Activated CD4-positive, alpha-beta T cell treated with anti-CD3 and anti-CD28 coated beads for 1 hour (primary cell): ENCODE measurements at places on chromosomes 2 and 18.
A peak's percentile ranks its signal among the peaks of the same experiment; 100 is the strongest.

- DNase-seq, result no peak
Observed at GRCh38 chr2:61536180-61536571, 2.0 kb downstream of the XPO1 start.

- no peak for DNase-seq
Observed at GRCh38 chr2:143768991-143769390, 639.8 kb downstream of the ARHGAP15 start.

GRCh38 chr2:60679036-60679780 is 76.9 kb upstream of the PAPOLG start:
- no peak for DNase-seq

DNA sequence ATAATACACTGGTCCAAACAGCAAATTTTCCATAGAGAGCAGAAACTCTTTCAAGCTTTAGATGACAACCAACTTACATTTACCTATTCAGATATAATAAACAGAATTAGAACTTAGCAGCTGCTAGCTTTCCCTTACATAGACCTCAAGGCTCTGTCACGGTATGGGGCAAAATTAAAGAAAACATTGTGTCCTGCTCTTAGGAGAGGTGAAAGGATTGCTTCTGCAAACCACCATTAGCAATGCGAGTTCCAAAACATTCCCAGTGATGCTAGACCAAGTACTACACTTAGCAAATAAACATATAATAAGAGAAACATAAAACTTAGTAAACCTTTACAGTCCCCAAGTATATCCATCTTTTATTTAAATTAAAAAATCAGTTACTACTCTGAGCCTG is 183.3 kb downstream of the CAMKMT start:
- DNase-seq, result no peak

- DNase-seq, result no peak
Observed at GRCh38 chr2:4090668-4091630, 387.6 kb downstream of the DCDC2C start.

DNA sequence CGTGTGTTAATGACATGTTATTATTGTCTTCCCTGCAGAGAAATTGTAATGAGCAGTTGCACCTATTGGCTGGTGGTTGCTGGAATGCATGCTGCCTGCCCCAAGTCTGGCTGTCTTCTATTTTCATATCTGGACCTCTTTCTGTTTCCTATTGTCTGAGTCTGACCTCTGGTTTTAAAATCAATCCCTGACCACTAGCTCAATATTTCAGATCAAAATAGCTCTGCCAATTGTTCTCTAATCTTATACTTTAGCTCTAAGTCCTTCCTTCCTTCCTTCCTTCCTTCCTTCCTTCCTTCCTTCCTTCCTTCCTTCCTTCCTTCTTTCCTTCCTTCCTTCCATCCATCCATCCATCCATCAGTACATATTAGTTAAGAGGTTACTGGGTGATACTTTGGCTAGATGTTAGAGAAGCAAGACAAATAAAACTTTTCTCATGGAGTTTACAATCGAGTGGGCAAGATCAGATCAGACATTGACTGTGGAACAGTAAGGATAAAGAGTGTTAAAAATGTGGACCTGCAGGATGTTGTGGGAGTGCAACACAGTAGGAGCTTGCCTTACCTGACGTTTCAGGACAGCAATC is 417.1 kb downstream of the SOCS6 start:
- DNase-seq, result no peak

DNA sequence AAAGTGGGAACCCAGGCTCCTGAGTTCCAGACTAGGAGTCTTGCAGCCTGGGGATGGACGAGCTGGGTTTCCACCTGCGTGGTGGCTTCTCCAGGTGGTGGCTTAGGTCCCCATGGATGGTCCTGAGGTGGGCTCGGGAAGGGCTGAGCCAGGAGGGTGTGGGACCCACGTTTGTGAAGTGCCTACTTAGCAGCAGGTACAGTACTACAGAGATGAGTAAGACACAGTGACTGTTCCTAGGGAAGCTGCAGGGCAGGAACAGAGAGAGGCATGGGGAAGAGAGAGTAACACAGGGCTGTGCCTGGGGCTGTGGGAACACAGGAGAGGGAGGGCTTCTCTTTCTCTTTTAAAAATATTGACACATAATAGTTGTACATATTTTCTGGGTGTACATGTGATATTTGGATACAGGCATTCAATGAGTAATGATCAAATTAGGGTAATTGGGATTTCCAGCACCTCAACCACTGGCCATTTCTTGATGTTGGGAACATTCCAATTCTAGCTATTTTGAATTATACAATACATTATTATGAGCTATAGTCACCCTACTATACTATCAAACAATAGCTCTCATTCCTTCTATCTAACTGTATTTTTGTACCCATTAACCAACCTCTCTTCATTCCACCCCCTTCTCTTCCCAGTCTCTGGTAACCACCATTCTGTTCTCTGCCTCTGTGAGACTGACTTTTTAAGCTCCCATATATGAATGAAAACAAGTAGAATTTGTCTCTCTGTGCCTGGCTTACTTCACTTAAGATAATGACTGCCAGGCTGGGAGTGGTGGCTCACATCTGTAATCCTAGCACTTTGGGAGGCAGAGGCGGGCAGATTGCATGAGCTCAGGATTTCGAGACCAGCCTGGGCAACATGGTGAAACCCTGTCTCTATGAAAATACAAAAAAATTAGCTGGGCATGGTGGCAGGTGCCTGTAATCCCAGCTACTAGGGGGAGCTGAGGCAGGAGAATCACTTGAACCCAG is 15.0 kb downstream of the TOGARAM2 start:
- DNase-seq, result no peak

- no peak for DNase-seq
Observed at GRCh38 chr2:62473246-62473827, 32.7 kb downstream of the TMEM17 start.

GRCh38 chr2:42238644-42239288 is 69.6 kb downstream of the EML4 start:
- peak; percentile 21 for DNase-seq

GRCh38 chr18:21463718-21464117 is 136.8 kb downstream of the ESCO1 start:
- no peak for DNase-seq

GRCh38 chr2:200373231-200373630 is 66.7 kb downstream of the SPATS2L start:
- no peak for DNase-seq

GRCh38 chr2:126771501-126772195 is 115.7 kb downstream of the GYPC start:
- DNase-seq, result no peak

- DNase-seq, result no peak
Observed at GRCh38 chr2:98459496-98460175, 15.0 kb downstream of the INPP4A start.

DNA sequence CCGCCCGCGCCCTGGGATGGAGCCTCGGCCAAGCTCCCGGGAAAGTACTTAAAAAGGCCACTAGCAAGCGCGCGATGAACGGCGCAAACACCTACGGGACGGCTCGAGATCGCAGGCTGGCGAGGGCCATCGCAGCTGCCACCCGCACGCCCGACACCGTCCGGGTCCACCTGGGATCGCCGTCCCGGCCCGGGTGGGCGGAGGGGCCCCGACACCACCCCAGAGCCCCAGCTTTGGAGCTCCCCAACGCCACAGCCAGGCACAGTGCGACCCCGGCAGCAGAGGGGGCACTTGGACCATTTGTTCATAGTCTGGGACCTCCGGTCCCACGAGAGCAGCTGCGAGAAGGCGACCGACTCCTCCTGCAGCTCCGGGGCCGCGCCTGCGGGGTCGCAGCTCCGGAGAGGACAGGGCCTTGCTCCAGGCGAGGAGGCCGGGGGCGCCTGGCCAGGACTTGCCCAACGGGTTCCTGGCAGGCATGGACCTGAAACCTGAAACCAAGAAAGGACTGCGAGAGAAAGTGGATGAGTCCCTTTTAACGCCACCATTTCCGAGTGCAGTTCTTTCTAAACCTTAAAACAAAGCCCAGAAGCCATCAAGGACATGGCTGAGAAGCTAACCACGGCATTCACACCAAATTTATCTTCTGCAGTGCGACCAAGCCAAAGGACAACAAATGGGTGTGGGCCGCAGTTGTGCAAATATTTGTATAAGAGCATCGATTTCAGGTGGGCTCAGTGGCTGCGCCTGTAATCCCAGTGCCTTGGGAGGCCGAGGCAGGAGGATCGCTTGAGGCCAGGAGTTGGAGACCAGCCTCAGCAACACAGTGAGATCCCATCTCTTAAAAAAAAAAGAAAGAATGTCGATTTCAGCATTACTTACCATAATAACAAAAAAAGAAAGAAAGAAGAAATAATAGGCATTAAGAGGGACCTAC is 54.0 kb upstream of the IMP4 start:
- DNase-seq, result no peak

- no peak for DNase-seq
Observed at GRCh38 chr2:166173263-166173662, 45.4 kb upstream of the SCN1A start.

DNA sequence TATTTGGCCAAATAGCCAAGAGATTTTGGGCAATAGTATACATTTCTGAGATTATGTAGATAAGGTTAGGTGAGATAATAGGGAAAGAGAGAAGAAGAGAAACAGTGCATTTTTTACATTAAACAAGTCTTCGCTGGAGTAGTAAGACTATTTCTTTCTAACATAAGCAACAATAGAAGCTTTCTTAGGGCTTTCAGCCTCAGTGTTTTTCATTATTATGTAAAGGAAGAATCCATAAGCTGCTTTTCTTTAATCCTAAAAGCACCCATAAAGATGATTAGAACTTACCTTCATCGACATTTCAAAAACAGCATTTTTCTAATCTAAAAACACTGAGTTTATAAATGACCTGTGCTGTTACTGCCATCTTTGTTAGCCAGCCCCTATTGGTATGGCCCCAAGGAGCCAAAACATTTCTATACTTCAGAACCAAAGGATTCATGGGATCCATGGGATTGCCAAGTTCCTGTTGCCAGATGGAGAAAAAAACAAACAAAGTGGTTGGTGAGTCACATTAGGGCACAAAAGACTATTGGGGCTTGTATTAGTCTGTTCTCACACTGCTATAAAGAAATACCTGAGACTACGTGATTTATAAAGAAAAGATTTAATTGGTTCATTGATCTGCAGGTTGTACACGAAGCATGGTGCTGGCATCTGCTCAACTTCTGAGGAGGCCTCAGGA is 88.2 kb downstream of the SCG2 start:
- DNase-seq, result no peak

GRCh38 chr2:111627256-111627655 is 256.7 kb downstream of the ANAPC1 start:
- DNase-seq, result no peak

GRCh38 chr18:42339372-42339771 is 384.3 kb downstream of the PIK3C3 start:
- no peak for DNase-seq

- no peak for DNase-seq
Observed at GRCh38 chr18:61034580-61034979, 298.6 kb upstream of the CDH20 start.

DNA sequence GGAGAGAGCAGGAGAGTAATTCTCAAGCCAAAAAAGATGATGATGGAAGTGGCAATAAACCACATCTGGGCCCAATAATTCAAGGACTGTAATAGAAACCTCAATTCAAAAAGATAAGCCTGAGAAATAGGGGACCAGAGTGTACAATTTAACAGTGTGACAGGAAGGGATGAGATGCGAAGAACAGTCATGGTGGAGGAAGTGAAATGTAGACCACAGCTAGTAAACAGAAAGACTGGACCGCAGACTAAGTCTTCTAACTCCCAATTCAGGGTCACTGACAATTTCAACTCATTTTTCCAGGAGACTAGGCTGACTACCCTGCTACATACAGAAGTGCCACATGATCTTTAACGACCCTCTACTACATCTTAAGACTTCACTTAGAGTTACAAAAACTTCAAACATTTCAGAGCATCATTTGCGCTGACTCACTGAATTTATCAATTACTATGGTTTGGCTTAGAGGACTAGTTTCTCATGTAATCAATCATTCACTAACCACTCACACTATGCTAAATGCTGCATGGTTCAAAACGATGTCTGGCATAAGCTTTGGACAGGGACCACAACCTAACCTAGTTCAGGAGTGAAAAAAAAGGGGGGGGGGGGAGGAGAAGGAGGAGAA is 9.0 kb downstream of the CUL3 start:
- no peak for DNase-seq

GRCh38 chr2:206614811-206615210 is 27.5 kb upstream of the FAM237A start:
- DNase-seq, result no peak

DNA sequence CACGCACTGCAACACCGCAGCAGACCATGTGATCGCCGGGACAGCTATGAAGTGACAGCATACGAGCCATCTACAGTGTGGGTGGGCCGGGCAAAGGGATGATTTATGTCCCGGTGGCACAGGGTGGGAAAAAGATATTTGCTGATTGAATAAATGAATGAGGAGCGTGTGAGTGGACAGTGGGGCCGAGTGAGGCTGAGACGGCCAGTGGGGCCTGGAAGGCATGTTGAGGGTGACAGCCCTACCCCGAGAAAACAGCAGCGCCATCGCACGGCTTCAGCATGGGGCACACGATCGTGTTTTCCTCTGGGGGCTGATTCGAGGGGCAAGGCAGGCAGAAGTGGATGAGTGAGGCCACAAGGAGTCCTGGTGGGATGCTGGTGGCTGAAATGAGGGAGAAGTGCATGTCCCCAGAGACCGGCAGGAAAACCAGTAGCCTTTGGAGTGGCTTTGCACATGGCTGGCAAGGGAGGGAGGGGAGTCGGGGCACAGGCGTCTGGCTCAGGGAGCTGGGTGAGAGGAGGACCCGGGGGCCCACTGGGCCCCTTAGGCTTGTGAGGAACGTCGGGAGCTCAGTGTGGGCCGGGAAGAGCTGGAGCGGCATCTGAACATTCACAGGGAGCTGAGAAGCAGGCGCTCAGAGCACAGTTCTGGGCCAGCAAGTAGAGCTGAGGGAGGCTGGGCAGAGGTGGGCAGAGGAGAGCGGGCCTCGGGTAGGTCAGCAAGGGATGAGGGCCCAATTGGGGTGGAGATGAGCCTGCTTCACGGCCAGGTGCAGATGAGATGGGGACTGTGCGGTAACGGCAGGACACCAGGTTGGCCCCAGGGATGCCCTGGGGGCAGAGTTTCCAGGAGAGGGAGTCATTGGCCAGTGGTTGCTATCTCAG is 32.1 kb upstream of the MAL start:
- DNase-seq, result no peak

- DNase-seq, result no peak
Observed at GRCh38 chr2:229335877-229336346, 64.8 kb upstream of the PID1 start.

GRCh38 chr18:26017929-26018328 is 72.5 kb downstream of the SS18 start:
- DNase-seq, result no peak

DNA sequence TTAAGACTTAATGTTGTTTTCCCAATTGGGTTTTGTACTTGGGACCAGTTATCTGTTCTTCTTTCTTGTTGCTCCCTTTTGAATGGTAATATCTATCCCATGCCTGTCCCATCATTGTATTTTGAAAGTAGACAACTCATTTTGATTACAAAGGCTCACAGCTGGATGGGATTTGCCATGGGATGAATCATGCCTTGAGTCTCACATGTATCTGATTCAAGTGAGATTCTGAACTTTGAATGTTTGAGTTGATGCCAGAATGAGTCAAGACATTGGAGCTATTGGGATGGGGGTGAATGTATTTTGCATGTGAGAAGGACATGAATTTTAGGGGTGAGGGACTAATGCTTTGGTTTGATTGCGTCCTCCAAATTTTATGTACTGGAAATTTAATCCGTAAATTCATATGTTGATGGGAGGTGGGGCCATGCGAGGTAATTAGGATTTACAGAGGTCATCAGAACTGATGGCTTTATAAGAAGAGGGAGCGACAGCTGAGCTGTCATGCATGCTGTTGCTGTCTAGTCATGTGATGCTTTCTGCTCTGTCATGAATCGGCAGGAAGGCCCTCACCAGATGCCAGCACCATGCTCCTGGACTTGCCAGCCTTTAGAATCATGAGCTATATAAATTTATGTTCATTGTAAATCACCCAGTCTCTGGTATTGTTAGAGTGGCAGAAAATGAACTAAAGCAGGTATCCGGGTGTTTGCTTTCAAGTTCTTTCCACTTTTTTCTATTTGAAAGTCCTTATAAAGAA is 741.3 kb upstream of the RAB6C start:
- DNase-seq, result no peak
